Activated naive CD8-positive, alpha-beta T cell treated with anti-CD3 and anti-CD28 coated beads, Interleukin-2, amount 50 U/mL, for 24 hours (primary cell): ENCODE measurements at places on chromosomes 16 and 17.

GRCh38 chr16:177394-177822, 928 bp downstream of the HBA1 start:
- peak overlapping the region; percentile 2 for H3K4me3 ChIP-seq
- no peak overlapping the region for H3K27ac ChIP-seq
- peaks cover 49% of the 10 kb centered on the region for H3K27me3 ChIP-seq

GRCh38 chr17:48176471-48176855, 68.9 kb downstream of the SNX11 start:
- H3K27ac ChIP-seq = no peak overlapping the region
- peaks cover 28% of the 10 kb centered on the region for H3K4me1 ChIP-seq
- DNase-seq = no peak
- H3K4me3 ChIP-seq = no peak overlapping the region
- H3K36me3 ChIP-seq = peaks cover 21% of the 10 kb centered on the region

DNA sequence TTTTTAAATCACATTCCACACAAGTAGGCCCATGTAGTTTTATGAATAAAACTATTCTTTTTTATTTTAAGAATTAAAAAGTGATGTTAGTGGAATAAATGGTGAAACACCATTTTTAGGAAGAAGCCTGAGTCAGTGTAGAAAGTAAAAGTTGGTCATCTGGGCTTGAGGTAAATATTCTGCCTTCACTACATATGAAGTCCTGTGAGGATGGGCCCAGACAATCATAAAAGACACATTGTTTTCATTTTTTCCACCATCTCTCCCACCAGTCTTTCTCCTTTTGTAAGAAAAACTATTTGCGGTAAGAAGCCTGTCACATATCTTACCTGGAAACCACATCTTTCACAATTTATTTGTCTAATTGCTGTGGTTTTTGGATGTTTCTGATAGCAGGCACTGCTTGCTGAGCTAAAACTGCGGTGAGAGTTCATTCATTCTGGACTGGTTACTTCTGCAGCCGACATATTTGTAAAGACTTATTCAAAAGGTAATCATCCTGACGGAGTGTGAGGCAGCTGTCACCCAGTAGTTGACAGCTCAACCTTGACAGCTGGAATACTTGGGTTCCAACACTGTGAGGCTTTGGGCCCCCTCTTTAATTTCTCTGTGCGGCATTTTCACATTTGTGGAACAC, 10.6 kb upstream of the RFFL start:
- H3K4me1 ChIP-seq = peaks cover 64% of the 10 kb centered on the region
- H3K4me3 ChIP-seq = peak overlapping the region; percentile 41
- no peak for DNase-seq
- H3K36me3 ChIP-seq = peaks cover 3% of the 10 kb centered on the region
- no peaks in the 10 kb centered on the region for H3K27me3 ChIP-seq

- no peaks in the 10 kb centered on the region for H3K36me3 ChIP-seq
- H3K27ac ChIP-seq = no peak overlapping the region
- no peak overlapping the region for H3K4me3 ChIP-seq
- DNase-seq = no peak
- no peaks in the 10 kb centered on the region for H3K27me3 ChIP-seq
- H3K4me1 ChIP-seq = peaks cover 13% of the 10 kb centered on the region
These were observed 4.2 kb downstream of the NF1 start for GRCh38 chr17:31099016-31099415.

DNA sequence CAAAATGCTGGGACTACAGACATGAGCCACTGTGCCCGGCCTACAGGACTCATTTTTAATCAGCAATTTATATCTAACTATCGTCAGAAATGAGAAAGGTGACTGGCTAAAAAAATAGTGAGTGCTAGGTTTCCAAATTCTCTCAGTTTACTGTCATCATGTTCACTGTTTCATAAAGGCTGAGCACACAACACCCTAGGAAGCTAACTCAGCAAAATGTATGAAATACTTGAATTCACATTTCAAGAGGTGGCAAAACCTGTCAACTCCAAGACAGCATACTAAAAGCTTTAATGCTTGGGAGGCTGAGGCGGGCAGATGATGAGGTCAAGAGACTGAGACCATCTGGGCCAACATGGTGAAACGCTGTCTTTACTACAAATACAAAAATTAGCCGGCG, 16.7 kb downstream of the WDR45B start:
- no peaks in the 10 kb centered on the region for H3K27me3 ChIP-seq
- DNase-seq = no peak
- no peak overlapping the region for H3K27ac ChIP-seq
- peaks cover 28% of the 10 kb centered on the region for H3K36me3 ChIP-seq
- H3K4me3 ChIP-seq = no peak overlapping the region

DNA sequence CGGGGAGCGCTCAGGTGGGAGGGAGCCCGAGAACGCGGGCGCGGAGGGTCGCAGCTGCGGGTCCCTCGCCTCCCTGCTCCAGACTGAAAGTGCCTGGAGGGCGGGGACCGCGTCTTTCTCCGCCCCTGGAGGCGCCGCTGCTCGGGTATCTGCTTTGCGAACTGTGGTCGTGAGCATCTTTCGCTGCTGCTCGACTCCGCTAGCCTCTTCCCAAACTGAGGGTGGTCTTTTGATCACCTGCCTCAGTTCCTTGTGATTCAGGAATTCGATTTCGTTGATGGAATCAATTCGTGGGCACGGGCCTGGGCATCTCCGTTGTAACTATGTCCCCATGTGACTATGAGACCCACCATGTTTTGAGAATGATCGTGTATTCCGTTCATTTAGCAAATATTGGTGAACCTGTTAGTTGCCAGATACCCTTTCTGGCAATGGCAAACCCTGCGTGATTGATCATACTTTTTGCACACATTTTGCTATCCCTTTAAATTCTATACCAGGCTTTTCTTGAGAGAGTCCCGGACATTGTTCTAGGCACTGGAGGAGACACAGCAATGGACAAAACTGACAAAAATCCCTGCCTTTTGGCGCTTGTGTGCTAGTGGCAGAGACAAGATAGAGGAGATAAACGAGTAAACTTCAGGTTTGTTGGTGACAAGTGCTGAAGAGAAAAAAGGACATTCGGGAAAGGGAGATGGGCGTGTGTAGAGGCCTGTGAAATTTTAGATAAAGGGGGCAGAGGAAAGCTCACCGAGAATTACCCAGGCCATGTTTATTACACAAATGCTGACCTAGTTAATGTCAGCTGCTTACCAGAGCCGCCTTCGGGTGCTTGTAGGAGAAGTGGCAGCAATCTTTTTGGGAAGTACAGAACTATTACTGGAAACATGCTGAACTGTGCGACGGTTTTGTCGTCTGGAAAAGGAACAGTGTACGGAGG, 948 bp downstream of the UTP18 start:
- peaks cover 52% of the 10 kb centered on the region for H3K36me3 ChIP-seq
- H3K4me3 ChIP-seq = peak overlapping the region; percentile 93
- peak overlapping the region; percentile 72 for H3K27ac ChIP-seq
- no peaks in the 10 kb centered on the region for H3K27me3 ChIP-seq
- no peak for DNase-seq
- H3K4me1 ChIP-seq = peaks cover 67% of the 10 kb centered on the region

DNA sequence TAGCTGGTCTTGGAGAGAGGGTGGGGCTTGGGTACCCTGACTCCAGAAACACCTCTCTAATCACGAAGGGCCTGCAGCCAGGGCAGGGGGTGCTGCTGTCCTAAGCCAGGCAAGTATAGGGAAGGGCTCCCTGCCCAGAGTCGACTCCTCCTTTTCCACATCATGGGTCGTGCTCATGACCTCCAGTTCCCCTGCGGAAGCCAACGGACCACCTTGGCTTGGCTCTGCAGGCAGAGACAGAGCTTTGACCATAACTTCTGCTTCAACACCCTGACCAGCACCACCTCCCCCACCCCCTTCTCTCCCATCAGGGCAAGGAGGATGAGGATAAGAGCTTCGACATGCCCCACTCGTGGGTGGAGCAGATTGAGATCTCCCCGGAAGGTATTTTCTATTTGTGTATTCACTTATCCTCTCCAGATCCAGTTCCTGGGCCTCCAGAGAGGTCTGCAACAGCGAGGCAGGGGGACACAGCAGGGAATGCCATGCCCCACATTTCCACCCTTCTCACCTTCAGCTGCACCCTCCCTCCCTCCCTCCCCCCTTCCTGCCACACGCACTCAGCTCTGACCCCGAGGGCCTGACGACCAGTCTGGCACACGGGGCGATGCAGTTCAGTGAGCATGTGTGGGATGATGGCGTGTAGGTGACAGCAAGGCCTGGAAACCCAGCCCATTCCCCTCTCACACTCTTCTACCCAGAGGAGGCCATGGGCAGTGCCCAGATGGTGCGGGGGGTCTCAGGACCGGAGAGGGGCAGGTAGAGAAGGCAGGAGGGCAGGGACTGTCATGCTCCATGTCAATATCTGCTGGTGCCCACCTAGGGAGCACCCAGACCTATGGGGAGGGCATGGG, 14.0 kb upstream of the KATNB1 start:
- H3K4me1 ChIP-seq = peaks cover 3% of the 10 kb centered on the region
- H3K36me3 ChIP-seq = no peaks in the 10 kb centered on the region
- no peak overlapping the region for H3K27ac ChIP-seq
- H3K4me3 ChIP-seq = no peak overlapping the region
- peaks cover 1% of the 10 kb centered on the region for H3K27me3 ChIP-seq

- no peaks in the 10 kb centered on the region for H3K36me3 ChIP-seq
- no peaks in the 10 kb centered on the region for H3K4me1 ChIP-seq
- H3K27ac ChIP-seq = no peak overlapping the region
- no peak overlapping the region for H3K4me3 ChIP-seq
- no peaks in the 10 kb centered on the region for H3K27me3 ChIP-seq
These were observed 928.0 kb upstream of the SOX9 start for GRCh38 chr17:71192848-71193247.

DNA sequence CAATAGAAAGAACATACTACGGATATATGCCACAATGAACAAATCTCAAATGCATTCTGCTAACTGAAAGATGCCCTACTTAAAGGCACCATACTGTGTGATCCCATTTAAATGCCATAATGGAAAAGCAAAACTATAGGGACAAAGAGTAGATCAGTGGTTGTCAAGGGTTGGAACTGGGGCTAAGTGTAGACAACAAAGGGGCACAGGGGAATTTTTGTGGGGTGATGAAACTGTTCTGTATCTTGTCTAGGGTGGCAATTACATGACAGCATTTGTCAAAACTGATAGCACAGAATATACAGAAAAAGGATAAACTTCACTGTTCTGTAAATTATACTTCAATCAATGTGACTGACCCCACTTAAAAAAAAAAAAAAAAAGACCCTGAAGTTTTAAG, 17.7 kb downstream of the GFOD2 start:
- DNase-seq = no peak
- peaks cover 19% of the 10 kb centered on the region for H3K4me1 ChIP-seq
- H3K36me3 ChIP-seq = peaks cover 10% of the 10 kb centered on the region

- no peak for DNase-seq
- H3K27ac ChIP-seq = no peak overlapping the region
- peaks cover 44% of the 10 kb centered on the region for H3K4me1 ChIP-seq
- H3K36me3 ChIP-seq = no peaks in the 10 kb centered on the region
These were observed 84.8 kb upstream of the HNF1B start for GRCh38 chr17:37829592-37830123.

- H3K4me3 ChIP-seq = peak overlapping the region; percentile 86
- peaks cover 29% of the 10 kb centered on the region for H3K36me3 ChIP-seq
- no peak for DNase-seq
These were observed 826 bp downstream of the UNC119 start for GRCh38 chr17:28551421-28552175.

- H3K4me1 ChIP-seq = peaks cover 34% of the 10 kb centered on the region
- H3K36me3 ChIP-seq = peaks cover 59% of the 10 kb centered on the region
- H3K4me3 ChIP-seq = peak overlapping the region; percentile 97
- H3K27me3 ChIP-seq = no peaks in the 10 kb centered on the region
These were observed 2.3 kb upstream of the MAZ start for GRCh38 chr16:29804020-29804419.

- no peaks in the 10 kb centered on the region for H3K4me1 ChIP-seq
- H3K27me3 ChIP-seq = no peaks in the 10 kb centered on the region
- H3K4me3 ChIP-seq = no peak overlapping the region
- H3K27ac ChIP-seq = no peak overlapping the region
- H3K36me3 ChIP-seq = no peaks in the 10 kb centered on the region
These were observed 55.4 kb downstream of the CDK5R1 start for GRCh38 chr17:32542186-32542585.

GRCh38 chr16:28168991-28169554, 42.7 kb downstream of the XPO6 start:
- H3K27me3 ChIP-seq = no peaks in the 10 kb centered on the region
- H3K4me3 ChIP-seq = no peak overlapping the region
- peaks cover 74% of the 10 kb centered on the region for H3K4me1 ChIP-seq
- H3K27ac ChIP-seq = peak overlapping the region; percentile 47
- no peak for DNase-seq
- H3K36me3 ChIP-seq = peaks cover 66% of the 10 kb centered on the region

DNA sequence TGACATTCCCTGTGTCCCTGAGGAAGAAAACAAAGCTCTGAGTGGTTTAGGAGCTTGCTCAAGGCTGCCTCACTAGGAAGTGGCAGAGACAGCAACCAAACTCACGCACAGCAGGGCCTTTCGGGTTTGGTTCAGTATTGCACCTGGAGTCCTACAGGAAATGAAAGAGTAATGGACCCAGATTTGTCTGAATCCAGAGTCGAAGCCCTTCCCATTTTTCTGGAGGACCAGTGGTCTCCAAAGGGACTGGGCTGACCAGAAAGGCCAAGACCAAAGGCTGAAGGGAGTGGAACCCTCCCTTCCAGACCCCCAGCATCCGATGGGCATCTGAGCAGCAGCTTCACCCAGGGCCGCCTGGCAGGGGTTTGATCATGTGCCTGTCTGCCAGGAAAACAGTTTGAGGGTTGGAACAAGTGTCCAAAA, 85.5 kb upstream of the RPL38 start:
- H3K4me1 ChIP-seq = no peaks in the 10 kb centered on the region
- no peak for DNase-seq
- H3K27ac ChIP-seq = no peak overlapping the region
- H3K4me3 ChIP-seq = no peak overlapping the region

GRCh38 chr17:64741038-64741641, 79.0 kb upstream of the SMURF2 start:
- no peak overlapping the region for H3K4me3 ChIP-seq
- no peak overlapping the region for H3K27ac ChIP-seq
- H3K4me1 ChIP-seq = peaks cover 13% of the 10 kb centered on the region
- H3K27me3 ChIP-seq = no peaks in the 10 kb centered on the region

- no peak for DNase-seq
- no peaks in the 10 kb centered on the region for H3K4me1 ChIP-seq
- no peak overlapping the region for H3K27ac ChIP-seq
- no peak overlapping the region for H3K4me3 ChIP-seq
- no peaks in the 10 kb centered on the region for H3K36me3 ChIP-seq
These were observed 9.9 kb upstream of the GCGR start for GRCh38 chr17:81794074-81794476.

DNA sequence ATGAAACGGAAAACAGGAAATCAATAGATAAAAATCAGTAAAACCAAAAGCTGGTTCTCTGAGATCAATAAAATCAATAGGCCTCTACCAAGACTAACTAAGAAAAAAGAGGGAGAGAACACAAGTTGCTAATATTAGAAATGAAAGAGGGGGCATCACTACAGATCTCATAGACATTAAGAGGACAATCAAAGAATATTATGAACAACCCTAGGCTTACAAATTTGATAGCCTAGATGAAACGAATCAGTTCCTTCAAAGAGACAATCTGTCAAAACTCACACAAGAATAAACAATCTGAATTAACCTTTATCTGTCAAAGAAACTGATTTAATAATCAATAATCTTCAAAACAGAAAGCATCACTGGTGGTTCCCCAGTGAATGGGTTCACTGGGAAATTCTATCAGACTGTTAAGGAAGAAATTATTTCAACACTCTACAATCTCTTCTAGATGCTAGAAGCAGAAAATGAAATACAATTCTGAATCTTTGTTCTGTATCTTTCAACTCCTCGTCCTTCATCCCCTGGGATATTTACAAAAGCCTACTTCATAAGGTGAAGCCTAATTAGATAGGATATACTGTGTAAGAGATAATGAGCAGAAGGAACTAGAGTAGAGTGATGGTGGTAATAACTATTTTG, 4.4 kb downstream of the ABCA9 start:
- no peak overlapping the region for H3K4me3 ChIP-seq
- no peaks in the 10 kb centered on the region for H3K36me3 ChIP-seq
- H3K27me3 ChIP-seq = peaks cover 4% of the 10 kb centered on the region
- no peak overlapping the region for H3K27ac ChIP-seq
- DNase-seq = no peak
